ENCODE measurements at places on chromosomes 4 and X.
A peak's percentile ranks its signal among the peaks of the same experiment; 100 is the strongest.

GRCh38 chr4:13498469-13498868 lies 14.3 kb upstream of the RAB28 start:
- DNase-seq: no peak

DNA sequence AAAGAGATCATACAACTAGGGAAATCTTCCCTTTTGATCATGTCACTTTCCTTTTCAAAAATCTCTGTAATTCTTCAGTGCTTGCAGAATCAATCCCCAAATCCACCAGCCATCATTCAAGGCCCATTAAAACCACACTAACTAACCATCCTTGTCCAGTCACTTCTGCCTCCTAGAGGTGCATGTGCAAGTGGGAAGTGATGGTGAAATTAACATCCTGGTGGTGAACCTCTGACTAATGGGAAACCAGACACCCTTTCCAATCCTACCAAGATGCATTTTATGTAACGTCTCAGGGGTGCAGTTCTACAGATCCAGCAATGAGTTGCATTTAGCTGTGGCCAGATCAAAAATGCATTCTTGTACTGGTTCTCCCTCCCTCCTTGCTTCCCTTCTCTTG lies 341.8 kb downstream of the RAPGEF2 start:
- DNase-seq: no peak

DNA sequence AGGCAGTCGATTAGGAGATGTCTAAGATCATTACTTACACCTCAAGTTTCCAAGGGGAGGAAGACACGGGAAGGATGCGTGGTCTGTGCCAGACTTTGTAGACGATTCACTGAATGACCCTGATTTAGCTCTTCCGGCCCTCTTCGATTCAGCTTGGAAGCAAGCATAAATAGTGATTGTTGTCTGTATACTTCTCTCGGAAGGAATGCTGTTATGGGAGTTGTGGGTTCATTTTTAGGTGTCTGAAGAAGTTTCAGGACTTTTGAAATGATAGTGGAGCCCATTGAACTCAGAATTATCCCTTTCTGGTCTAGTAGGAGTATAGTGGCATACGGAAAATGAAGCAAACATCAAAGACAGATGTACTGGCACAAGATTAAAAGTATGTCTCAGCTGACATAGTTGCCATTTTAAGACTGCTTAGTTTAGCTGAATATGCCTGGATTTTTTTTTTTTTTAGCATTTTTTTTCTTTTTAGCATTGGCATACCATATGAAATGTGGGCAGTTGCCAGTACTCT lies 1.0 kb upstream of the ANKRD17 start:
- DNase-seq: peak; percentile 52

DNA sequence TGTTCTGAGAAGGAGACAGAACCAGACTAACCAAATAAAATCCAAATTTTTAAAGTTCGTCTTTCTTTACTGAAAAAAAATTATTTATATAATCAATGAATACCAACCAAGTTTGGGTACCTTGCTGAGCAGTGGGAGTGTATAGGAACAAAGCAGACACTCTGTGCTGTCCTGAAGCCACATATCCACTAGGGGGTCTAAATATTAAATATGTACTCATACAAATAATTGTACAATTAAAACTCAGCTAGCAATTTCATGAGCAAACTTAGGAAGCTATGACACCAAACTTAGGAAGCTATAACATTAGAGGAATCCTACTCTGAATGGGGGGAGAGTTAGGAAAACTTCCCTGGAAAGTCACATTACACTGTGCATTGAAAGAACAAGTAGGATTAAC lies 582.0 kb upstream of the EPHA5 start:
- DNase-seq: no peak

DNA sequence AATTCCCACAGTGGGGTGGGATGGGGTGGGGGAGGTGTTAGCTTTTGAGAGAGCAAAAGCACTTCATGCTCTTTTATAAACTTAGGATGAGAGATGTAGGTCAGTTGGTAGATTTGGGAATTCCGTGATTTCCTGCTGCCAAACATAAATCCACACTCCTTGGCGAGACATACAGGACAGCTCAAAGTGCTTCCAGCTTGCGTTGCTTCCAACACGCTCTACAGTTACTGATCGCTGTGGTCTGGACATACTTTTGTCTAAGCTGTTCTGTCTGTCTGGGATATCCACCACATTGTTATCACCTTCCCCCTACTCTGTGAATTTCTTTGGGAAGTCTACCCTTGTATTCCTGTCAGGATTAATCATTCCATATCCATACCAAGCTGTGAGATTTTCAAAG lies 117.5 kb downstream of the RAPGEF2 start:
- no peak for DNase-seq
